ENCODE measurements at places on chromosomes 1 and 21.

- DNase-seq = no peak
Observed at GRCh38 chr1:60503266-60503925, 429.8 kb upstream of the C1orf87 start.

- DNase-seq = no peak
Observed at GRCh38 chr1:60224523-60224922, 151.0 kb upstream of the C1orf87 start.

GRCh38 chr21:36257657-36258056 is 62.3 kb upstream of the MORC3 start:
- DNase-seq = no peak

DNA sequence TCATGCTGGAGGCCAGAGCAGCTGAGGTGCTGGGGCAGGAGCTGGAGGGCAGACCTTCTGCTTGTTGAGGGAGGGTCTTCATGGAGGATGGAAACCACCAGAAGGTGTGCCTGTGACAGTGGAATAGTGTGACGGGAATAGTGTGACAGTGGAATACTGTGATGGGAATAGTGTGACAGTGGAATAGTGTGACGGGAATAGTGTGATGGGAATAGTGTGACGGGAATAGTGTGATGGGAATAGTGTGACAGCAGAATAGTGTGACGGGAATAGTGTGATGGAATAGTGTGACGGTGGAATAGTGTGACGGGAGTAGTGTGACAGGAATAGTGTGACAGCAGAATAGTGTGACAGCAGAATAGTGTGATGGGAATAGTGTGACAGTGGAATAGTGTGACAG is 325.1 kb downstream of the HHAT start:
- no peak for DNase-seq

GRCh38 chr1:241172486-241172885 is 184.5 kb downstream of the RGS7 start:
- no peak for DNase-seq

DNA sequence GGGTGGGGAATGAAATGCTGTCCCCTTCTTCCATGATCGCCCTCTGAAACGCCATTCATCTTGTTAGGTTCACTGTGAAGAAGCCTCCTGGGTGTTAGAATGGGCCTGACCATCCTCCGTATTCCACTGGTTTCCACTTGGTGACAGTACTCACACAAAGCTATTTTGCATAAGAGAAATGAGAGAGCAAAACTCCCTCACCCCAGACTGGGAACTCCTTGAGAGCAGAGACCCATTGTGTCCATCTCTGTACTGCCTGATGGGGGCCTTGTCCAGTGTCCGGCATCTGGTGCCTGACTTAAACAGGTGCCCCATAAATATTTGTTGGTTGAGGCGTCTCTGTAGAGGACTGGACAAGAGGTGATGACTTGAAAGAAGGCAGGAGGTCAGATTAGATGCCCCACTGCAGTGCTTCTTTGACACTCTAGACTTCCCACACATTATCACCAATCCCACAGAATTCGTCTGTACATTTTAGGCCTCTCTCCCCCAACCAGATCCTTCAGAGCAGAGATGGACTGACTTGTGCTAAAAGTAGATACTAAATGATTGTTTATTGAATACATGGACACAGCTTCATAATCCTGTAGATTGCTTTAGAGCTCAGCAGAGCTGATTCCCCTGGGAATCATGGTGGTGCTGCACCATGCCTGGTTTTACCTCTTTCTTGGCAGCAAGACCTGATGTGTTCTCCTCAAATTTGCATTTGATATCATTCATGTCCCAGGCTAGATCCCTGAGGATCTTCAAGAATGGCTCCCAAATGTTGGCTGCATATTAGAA is 22.4 kb upstream of the KCNA2 start:
- no peak for DNase-seq

GRCh38 chr1:217089361-217090014 is 366.3 kb upstream of the ESRRG start:
- DNase-seq = peak; percentile 14

DNA sequence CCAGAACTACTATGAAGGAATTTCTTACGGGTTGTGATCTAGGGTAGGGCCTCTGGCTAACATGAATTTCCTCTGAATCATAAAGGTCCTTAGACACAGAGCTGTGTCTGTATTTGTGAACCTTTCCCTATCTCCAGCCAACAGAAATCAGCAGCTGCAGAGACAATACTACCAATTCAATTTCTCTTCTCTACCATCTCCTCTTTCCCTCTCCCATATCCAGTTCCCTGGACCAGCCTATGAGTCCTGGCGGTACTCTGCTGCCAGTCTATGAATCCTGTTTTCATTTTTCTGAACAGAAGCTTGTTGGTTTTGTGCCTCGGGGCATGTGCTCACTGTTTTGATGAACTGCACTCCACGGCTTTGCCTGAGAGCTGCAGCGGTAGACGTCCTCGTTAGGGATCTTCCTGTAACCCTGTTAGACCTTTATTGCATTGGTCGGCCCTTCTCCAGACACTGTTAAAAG is 458.0 kb upstream of the VAMP3 start:
- DNase-seq = peak; percentile 37

DNA sequence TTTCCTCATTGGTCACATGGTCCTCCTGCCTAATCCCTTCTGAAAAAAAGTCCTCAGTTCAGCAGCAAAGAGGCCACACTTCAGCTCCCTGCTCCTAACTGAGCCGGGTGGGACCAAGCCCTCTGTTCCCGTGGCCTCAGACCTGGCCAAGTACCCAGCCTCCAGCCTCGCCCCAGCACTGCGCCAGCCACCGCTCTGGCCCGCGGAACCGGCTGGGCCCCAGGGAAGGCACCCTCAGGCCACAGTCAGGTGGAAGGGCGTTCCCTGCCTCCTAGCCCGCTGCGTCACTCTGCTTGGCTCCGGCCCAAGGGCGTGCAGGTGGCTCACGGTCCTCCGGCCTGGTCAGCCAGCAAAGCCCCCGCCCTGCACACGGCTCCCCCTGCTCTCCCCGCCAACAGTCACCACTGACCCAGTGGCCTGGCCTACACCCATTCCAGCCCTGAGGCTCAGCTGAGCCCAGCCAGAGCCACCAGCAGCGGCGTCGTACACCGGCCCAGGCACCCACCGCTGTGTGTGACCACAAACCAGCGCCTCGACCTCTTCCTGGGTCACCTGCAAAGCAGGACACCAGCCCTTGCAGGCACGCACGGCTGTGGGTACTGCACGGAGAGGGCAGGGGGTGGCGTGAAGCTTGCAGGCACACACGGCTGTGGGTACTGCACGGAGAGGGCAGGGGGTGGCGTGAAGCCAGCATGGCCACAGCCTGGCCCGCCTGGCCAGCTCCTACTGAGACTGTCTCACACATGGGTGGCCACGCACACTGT is 19.4 kb downstream of the NADK start:
- DNase-seq = no peak

DNA sequence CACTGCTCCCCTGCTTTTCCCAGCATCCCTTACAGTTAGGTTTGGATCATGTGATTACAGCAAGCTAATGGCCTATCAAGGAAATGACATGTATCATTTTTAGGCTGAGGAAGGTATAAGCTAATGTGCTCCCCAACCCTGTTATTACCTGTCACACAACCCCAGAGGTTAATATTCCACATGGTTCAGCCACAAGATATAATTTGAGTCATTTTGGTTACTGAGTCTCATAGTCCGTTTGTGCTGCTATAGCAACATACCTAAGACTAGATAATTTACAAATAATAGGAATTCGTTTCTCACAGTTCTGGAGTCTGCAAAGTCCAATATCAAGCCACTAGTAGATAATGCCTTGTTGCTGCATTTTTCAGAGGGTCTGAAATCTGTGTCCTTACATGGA is 29.1 kb upstream of the SLC16A1 start:
- no peak for DNase-seq

- DNase-seq = peak; percentile 91
Observed at GRCh38 chr1:59061876-59062275, 235.0 kb upstream of the FGGY start.

DNA sequence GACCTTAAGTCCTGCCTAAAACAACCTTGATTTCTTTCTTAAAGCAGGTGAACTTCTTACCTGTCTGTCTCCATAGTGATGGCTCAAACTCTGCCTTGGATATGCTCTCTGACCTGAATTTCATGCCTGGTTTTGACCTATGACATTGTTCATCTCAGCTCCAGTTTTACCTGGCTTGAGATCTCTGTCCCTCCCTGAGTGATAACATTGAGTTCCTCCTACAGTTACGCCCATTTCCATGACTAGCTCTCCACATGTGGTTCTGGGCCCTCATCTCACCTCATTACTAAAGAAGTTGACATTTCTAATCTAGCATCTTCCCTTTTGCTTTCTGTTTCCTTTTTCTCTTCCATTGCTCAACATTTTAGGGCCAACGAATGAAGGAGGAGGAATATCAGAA is 233.1 kb downstream of the HHIPL2 start:
- DNase-seq = no peak

- DNase-seq = no peak
Observed at GRCh38 chr1:162498496-162498810, 835 bp downstream of the UHMK1 start.

- DNase-seq = peak; percentile 59
Observed at GRCh38 chr1:80211691-80212380, 1205.3 kb upstream of the ADGRL4 start.

- peak; percentile 74 for DNase-seq
Observed at GRCh38 chr1:25031966-25032667, 102.0 kb upstream of the RUNX3 start.

DNA sequence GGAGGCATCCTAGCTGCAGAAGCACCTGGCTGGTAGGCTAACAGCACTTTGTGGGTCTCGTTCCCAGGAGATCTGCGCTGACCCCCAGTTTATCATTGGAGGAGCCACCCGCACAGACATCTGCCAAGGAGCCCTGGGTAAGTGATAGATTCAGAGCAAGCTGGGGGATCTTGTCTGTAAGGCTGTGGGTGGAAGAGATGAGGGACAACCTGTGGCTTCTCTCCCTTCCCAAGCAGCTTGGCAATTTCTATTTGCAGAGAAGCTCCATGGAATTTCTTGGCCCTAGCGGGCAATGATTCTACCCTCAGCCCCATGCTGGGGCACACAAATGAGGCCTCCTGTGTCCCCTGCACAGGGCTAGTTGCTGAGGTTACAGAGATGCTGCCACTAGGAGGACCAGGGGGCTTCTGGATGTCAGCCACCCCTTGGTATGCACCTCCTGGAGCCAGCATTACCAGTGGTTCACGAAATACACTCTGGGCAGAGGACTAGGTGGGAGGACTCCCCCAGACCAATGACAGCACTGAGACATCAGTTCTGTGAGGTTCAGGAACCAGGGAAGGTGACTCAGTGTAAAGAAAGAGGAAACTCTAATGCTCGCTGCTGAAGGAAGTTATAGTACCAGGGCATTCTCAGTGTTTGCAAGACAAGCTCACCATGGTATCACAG is 5.5 kb downstream of the CAPN2 start:
- no peak for DNase-seq

GRCh38 chr1:109274533-109275476 is 8.1 kb downstream of the PSRC1 start:
- peak; percentile 54 for DNase-seq

GRCh38 chr1:4165686-4166300 is 265.7 kb upstream of the C1orf174 start:
- DNase-seq = no peak

- DNase-seq = no peak
Observed at GRCh38 chr1:29624320-29625083, 388.2 kb downstream of the PTPRU start.

DNA sequence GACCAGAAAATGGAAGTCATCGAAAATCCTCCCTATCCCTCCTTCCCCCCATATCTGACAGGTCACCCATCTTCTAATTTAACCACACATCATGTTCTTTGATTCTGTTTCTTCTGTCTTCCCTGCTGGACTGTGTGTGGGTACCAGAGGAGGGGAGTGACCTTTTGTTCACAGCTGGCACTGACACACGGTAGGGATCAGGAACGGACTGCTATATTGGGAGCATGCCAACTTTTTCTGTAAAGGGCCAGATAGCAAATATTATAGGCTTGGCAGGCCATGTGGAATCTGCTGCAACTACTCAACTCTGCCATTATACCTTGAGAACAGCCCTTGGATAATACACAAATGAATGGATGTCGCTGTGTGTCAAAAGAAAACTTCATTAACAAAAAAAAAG is 7.5 kb upstream of the TOMM20 start:
- no peak for DNase-seq

DNA sequence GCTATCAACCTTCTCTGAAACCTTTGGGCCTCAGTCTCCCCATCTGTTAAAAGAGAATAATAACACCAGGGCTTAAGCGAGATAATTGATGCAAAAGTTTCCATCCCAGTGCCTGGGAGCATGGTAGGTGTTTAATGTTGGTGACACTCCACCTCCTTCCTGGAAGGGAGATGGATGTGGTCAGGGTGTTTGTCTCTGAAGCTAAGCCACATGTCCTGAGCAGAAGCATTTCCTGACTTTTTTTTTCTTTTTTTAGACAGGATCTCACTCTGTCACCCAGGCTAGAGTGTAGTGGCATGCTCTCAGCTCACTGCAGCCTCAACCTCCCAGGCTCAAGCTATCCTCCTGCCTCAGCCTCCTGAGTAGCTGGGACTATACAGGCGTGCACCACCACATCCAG is 72.6 kb upstream of the HMGB4 start:
- DNase-seq = no peak

GRCh38 chr1:28091043-28091781 is 2.8 kb upstream of the EYA3 start:
- peak; percentile 62 for DNase-seq

- DNase-seq = no peak
Observed at GRCh38 chr21:18498431-18498830, 94.8 kb upstream of the TMPRSS15 start.
